ENCODE measurements at places on chromosomes 7 and 10. TPM values are rescaled to one million over a fixed set of nuclear protein-coding genes. Genes with fewer than 3 reads are reported as not detected.

PRKCQ gene
- not detected for total RNA-seq

TCERG1L gene
- not detected for total RNA-seq

SLC16A12 gene
- total RNA-seq = 0.29 TPM

JAKMIP3 gene
- total RNA-seq = 0.35 TPM

GIMAP8 gene
- total RNA-seq = not detected

PLEKHS1 gene
- not detected for total RNA-seq

CLDN3 gene
- total RNA-seq = not detected

TMEM270 gene
- not detected for total RNA-seq

PNLIPRP1 gene
- total RNA-seq = not detected

KCP gene
- not detected for total RNA-seq
